Thyroid gland (tissue), 4 donors: ENCODE measurements at places on chromosomes 2 and 18. TPM values are rescaled to one million over a fixed set of nuclear protein-coding genes. Genes with fewer than 3 reads are reported as not detected.

The RRM2 gene
- total RNA-seq, result 0.75 TPM

The CDH2 gene
- total RNA-seq, result 4.3 TPM

The FSHR gene
- total RNA-seq, result not detected

The DYSF gene
- 10.3 TPM for total RNA-seq

DNA sequence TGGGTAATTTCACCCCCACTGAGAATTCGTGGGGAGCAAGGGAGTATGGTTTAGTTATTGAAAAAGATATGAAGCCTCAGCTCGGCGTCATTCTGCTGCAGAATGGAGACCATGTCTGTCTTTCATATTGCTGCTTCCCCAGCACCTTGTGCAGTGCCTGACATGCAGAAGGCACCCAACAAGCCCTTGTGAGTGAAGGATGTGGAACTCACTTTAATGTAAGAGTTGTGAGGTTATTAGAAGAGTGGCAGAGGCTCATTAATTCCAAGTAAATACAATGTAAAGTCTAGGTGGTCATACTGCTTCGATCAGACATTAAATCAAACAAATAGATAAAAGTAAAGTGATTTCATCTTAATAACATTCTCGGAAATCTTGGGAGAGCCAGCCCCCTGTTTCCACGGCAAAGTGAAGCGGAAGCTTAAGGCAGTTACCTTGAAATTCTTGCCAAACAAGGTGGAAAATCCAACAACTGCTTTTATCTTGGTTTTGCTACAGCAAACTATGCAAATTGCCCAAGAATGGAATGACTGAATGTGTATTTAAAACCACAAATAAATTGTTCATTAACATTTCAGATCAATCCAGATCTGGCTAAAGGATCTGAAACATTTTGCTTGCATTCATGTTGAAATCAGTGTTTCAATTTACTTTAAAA lies 9.6 kb downstream of the CFAP221 start:
- H3K4me1 ChIP-seq, result no peaks in the 10 kb centered on the region
- DNase-seq, result no peak
- H3K27ac ChIP-seq, result no peak overlapping the region
- no peaks in the 10 kb centered on the region for H3K27me3 ChIP-seq

- H3K27ac ChIP-seq, result no peak overlapping the region
- DNase-seq, result no peak
- no peaks in the 10 kb centered on the region for H3K4me1 ChIP-seq
- no peak overlapping the region for H3K4me3 ChIP-seq
- H3K36me3 ChIP-seq, result no peaks in the 10 kb centered on the region
These were observed 266.8 kb downstream of the NDUFA10 start for GRCh38 chr2:239758279-239758877.

- DNase-seq, result no peak
- H3K4me1 ChIP-seq, result peaks cover 9% of the 10 kb centered on the region
- no peaks in the 10 kb centered on the region for H3K36me3 ChIP-seq
- H3K27me3 ChIP-seq, result no peaks in the 10 kb centered on the region
- no peak overlapping the region for H3K4me3 ChIP-seq
These were observed 43.0 kb downstream of the EMILIN2 start for GRCh38 chr18:2889761-2890192.

DNA sequence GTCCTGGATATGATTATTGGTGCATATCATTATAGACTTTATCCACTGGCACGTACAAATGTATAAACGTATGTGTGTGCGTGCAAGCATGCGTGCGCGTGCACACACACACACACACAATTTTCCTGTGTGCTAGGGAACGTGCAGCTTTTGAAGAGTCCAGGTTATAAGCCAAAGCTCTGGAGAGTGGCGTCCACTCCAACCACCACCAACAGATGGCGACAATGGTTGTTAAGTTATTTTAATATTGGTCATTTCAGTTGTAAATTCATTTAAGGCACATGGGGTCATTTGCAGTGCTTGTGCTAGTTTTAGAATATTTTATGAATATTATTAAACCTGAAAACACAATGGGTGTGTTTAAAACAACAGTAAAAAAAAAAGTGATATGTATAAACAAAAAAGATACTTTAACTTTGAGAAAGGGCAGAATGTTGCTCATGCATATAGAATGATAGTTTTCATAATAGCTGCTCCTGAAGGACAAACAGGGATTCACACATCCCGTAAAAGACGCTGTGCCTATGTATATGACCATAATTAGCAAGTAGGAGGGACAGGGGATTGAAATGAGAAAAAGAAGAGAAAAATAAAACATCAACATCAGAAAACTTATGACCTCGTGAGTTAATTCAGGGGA lies 124.2 kb upstream of the ITGB6 start:
- no peak overlapping the region for H3K27ac ChIP-seq
- H3K4me3 ChIP-seq, result no peak overlapping the region
- no peaks in the 10 kb centered on the region for H3K36me3 ChIP-seq
- peak; percentile 68 for DNase-seq

DNA sequence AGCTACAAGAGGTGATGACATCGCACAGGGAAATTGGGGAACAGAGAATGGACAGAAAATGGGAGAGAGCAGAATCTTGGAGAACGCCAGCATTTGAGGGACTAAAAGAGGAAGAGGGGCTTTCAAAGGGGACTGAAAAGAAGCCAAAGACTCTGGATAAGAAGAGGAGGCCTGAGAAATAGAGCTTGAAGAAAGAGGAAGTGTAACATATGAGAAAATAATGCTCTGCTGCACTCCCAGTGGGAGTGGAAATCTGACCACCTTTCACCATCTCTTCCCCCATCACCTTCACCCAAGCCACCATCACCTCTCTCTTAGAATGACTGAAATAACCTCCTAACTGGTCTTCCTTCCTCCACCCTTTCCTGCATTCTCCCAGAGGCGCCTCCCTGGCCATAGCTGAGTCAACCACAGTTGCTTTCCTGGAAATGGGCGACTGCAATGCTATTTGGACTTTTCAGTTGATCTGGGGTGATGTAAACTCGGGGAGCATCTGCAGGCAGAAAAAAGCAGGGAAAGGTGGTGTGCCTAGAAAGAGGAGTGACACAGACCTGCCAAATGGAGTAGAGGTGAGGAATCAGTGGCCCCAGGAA lies 16.8 kb downstream of the CXCR1 start:
- H3K36me3 ChIP-seq, result no peaks in the 10 kb centered on the region
- no peaks in the 10 kb centered on the region for H3K27me3 ChIP-seq
- no peaks in the 10 kb centered on the region for H3K4me1 ChIP-seq
- H3K4me3 ChIP-seq, result no peak overlapping the region
- DNase-seq, result no peak

GRCh38 chr2:236366397-236366796 lies 102.2 kb upstream of the ASB18 start:
- no peak overlapping the region for H3K27ac ChIP-seq
- peaks cover 4% of the 10 kb centered on the region for H3K36me3 ChIP-seq
- no peak overlapping the region for H3K4me3 ChIP-seq
- no peak for DNase-seq
- no peaks in the 10 kb centered on the region for H3K4me1 ChIP-seq
- no peaks in the 10 kb centered on the region for H3K27me3 ChIP-seq
